ENCODE measurements at places on chromosomes 4 and X. TPM values are rescaled to one million over a fixed set of nuclear protein-coding genes. Genes with fewer than 3 reads are reported as not detected.

ZNF674 gene
- total RNA-seq: 6.3 TPM

DNA sequence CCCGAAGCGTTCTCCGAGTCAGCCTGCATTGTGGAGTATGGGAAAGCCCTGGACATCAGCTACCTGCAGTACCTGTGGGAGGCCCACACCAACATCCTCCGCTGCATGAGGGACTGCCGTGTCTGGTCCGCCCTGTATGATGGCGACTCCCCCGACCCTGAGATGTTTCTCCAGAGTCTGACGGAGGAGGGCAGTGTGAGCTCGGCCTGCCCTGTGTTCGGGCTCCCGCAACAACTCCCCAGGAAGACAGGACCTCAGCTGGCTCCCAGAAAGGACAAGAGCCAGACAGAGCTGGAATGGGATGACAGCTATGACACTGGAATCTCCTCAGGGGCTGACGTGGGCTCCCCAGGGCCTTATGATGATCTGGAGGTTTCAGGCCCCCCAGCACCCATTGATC lies 111.3 kb downstream of the GATB start:
- H3K27ac ChIP-seq: no peak overlapping the region
- no peaks in the 10 kb centered on the region for H3K27me3 ChIP-seq
- no peaks in the 10 kb centered on the region for H3K36me3 ChIP-seq
- no peak for DNase-seq
- no peak overlapping the region for H3K4me3 ChIP-seq
- H3K4me1 ChIP-seq: no peaks in the 10 kb centered on the region

GRCh38 chrX:119638725-119639471 lies 32.7 kb upstream of the NKRF start:
- no peaks in the 10 kb centered on the region for H3K27me3 ChIP-seq
- H3K4me1 ChIP-seq: no peaks in the 10 kb centered on the region
- no peaks in the 10 kb centered on the region for H3K36me3 ChIP-seq
- no peak overlapping the region for H3K4me3 ChIP-seq
- DNase-seq: no peak
- no peak overlapping the region for H3K27ac ChIP-seq

GRCh38 chr4:183403961-183404360 lies 40.5 kb upstream of the CDKN2AIP start:
- no peak overlapping the region for H3K4me3 ChIP-seq
- DNase-seq: no peak
- H3K27ac ChIP-seq: no peak overlapping the region

DNA sequence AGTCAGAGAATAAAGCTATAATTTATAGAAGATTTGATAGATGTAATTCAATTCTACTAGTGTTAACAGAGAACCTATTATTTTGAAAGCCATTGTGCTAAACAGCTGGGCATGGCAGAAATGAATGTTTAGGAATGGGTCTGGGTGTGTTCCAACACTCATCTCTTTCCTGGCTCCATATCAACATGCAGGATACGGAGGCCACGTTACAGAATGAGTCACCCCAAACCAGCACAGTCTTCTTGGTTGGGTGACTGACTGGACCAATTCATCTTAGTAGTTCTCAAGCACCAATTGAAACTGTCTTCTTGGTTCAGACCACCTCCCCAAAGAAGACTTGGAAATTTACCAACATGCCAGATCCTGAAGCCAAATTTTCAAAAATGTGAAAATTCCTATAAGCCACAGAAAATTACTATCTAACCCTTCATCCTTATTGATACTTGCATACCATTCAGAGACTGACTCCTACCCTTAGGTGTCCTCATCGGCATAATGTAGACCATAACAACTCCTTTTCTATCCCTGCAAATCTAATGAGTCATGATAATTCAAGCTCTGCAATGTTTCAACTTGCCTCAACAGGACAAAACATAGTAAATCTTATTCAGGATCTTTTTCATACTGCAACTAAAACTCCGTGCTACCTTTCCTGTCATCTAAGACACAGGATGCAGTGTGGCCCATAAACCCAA lies 52.0 kb upstream of the ATOH1 start:
- H3K36me3 ChIP-seq: no peaks in the 10 kb centered on the region
- H3K4me3 ChIP-seq: no peak overlapping the region
- no peaks in the 10 kb centered on the region for H3K4me1 ChIP-seq
- DNase-seq: no peak
- H3K27ac ChIP-seq: no peak overlapping the region

RRH gene
- 0.44 TPM for total RNA-seq
